ENCODE measurements at places on chromosomes 6 and 20.
A peak's percentile ranks its signal among the peaks of the same experiment; 100 is the strongest.

DNA sequence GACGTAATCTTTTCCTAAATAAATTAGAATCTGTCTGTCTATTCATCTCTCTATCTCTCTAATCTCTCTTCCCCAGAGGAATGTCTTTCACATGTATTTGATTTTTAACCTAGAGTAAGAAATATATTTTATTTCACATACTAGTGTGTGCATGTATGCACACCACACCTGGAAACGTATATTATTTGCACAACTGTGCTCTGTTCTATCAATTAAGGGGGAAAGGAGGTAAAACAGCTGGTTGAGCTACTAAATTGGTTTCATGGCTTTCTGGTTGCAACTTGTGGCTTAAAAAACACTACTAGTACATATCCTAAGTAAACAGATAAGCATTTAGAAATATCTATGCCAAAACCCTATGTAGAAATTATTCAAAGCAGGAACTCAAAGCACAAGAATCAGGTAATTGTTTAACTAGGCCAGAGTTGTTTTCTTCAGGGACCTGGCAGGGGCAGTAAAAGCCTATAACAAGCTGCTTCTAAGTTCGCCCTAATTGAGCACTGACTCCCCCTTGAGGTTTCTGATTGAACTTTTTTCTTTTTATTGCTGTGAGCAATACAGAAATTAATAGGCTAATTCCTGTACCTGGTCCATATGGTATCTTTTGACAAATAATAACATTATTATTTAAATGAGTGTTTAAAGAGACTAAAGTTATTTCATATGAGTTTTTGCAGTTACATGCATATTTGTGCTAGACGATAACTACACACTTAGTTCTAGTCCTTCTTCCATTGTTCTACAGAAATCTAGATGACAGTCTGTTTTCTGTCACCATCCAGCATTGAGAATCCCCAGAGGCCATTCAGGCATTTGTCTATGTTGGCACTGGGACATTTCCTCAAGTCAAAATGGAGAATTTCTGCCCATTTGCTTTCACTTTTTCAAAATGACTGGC, 88.6 kb downstream of the MCHR2 start:
- no peak for DNase-seq

DNA sequence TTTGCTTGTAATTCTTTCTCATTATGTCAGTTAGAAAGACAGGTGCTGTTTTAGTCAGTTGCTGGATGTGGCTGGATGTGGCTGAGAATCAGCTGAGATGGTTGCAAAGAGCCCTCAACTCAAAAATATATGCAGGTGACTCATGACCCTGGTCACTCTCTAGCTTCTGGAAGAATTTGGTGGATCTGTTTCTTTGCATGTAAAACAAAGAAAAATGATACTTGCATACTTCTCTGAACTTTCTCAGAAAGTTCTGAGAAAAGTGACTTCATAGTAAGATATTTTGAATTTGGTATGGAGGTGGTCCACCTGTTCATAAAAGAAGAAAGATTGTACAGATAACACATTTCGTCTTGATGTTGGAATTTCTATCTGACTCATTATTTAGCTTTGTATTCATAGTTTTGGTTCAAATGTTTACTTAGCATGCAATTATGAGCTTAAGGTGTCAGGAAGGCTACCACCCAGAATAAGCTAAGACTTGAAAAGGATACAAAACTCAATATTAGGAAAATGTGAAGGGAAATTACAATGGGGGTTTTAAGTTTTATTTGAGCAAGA, 163.2 kb upstream of the OLIG3 start:
- no peak for DNase-seq

DNA sequence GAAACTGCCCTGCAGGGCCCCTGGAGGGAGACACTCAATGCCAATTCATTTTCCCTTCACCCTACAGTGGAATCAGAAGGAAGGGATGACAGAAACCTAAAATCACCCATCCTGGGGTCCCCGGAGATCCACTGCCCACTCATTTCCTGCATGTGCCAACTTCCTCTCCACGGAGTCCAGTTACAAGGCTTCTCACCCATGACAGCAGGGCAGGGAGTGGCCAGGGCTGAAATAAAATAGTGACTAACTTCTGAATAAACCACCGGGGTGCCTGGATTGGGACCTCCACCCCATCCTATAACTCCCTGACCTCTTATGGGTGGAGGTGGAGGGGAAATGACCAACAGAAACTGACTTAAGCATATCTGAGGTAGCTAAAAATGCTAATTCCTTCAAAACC, 362.3 kb downstream of the MAFB start:
- DNase-seq, result no peak

- no peak for DNase-seq
Observed at GRCh38 chr6:45486736-45487135, 109.0 kb upstream of the SUPT3H start.

DNA sequence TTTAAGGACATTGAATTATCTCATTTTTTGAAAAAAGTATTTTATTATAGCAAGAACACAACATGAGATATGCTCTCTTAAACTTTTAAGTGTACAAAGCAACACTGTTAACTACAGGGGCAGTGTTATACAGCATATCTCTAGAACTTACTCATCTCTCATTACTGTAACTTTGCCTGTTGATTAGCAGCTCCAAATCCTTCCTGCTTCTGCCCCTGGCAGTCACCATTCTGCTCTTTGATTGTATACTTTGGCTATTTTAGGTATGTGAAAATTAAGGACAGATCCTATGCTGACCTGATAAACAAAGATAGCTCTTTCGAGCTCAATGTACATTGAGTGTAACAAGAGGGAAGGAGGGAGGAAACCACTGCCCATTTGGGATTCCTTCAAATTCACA, 1349.8 kb upstream of the GJE1 start:
- DNase-seq, result no peak

DNA sequence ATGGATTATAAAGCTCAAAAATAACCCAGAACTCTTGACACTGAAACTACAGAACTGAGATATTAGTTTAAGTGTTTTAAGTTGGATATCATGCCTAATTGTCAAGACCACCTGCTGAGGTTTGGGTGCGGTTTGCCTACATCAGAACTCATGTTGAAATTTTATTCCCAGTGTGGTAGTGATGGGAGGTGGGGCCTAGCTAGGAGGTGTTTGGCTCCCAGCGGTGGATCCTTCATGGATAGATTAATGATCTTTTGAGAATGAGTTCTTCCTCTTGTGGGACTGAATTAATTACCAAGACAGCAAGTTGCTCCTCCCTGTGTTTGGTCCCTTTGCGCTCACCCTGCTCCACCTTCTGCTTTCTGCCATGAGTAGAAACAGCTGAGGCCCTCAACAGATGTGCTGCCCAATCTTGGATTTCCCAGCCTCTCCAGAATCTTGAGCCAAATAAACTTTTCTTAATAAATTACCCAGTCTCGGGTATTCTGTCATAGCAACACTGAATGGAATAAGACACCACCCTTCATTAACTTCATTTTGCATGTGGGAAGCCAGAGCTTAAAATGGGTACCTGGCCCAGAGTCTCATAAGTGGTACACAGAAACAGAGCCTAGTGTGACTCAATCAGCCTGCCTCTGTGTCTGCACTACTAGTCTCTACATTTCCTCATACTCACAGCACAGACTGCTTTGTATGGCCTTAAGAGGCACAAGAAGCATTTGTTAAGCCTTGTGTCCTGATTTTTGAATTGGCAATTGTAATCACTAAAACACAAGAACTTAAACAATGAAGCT, 158.4 kb downstream of the IBTK start:
- DNase-seq, result no peak

GRCh38 chr6:113684382-113684901, 172.7 kb upstream of the MARCKS start:
- no peak for DNase-seq

DNA sequence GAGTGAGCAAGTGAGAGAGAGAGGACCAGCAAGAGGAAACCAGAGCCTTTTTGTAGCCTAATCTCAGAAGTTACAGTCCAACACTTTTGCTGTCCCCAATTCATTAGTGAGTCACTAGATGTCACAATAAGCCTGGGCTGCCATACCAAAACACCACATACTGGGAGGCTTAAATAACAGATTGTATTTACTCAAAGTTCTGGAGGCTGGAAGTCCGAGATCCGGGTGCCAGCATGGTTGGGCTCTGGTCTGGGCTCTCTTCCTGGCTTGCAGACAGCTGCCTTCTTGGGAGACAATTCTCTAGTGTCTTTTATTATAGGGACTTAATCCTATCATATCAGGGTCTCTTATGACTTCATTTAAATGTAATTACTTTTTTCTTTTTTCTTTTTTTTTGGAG, 50.7 kb upstream of the FERMT1 start:
- DNase-seq, result no peak

GRCh38 chr6:169556758-169557548, 144.9 kb downstream of the WDR27 start:
- peak; percentile 7 for DNase-seq

GRCh38 chr6:1738558-1739081, 128.9 kb downstream of the FOXC1 start:
- no peak for DNase-seq

- no peak for DNase-seq
Observed at GRCh38 chr20:14561741-14562221, 224.4 kb upstream of the FLRT3 start.

DNA sequence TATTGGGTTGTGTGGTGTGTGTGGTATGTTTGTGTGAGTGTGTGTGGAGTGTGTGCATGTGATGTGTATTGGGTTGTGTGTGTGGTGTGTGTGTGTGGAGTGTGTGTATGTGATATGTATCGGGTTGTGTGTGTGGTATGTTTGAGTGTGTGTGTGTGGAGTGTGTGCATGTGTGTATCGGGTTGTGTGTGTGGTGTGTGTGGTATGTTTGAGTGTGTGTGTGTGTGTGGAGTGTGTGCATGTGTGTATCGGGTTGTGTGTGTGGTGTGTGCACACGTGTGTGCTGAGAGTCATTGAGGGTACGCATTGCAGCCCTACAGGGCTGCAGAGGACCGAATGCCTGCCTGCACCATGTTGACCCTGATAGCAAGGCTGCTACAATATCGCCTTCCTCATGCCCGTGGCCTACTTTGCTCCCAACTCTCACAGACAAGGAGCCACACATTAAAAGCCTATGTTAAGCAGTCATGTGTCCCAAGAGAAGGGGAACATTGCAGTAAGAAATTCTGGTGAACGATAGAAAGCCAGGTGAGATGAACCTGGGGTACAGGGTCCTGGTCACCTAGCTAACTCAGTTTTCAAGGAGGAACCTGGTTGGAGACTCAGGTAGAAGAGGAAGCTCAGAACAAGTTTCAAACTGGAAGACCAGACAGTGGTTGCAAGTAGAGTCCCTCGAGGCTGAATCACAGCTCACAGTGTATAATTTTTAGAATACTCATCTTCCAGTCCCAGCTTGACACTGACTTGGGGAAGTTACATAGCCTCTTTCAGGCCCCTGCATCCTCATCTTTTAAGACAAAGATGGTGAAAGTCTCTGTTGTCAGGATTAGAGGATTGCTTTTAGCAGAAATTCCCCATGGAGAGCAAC, 45.7 kb upstream of the TMEM170B start:
- no peak for DNase-seq

GRCh38 chr6:3345836-3346235, 87.1 kb downstream of the PSMG4 start:
- no peak for DNase-seq

- no peak for DNase-seq
Observed at GRCh38 chr6:11271228-11272020, 39.0 kb upstream of the NEDD9 start.

- DNase-seq, result no peak
Observed at GRCh38 chr6:2615251-2615650, 135.5 kb downstream of the MYLK4 start.

- DNase-seq, result no peak
Observed at GRCh38 chr6:33201935-33202334, 1.3 kb downstream of the SLC39A7 start.

DNA sequence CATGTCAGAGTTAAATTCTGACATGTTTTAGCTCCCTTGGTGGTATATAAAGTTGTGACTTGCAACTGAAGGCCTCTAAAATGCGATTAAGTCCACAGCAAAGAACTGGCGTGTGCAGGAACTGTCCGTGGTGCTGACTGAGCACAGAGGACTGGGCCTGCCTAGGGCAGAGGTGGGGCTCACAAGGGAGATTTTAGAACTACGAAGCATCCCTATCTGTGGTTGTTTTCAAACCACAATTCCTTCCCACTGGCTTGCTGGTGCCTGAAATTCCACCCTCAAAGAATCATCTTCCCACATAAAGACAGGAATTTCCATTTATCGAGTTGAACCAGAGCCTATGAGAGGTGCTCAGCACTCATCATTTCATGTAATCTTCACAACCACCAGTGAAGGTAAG, 30.1 kb downstream of the RIMS4 start:
- no peak for DNase-seq

GRCh38 chr6:169539176-169539897, 162.5 kb downstream of the WDR27 start:
- no peak for DNase-seq

GRCh38 chr6:25899580-25900408, 25.8 kb upstream of the SLC17A3 start:
- DNase-seq, result no peak

DNA sequence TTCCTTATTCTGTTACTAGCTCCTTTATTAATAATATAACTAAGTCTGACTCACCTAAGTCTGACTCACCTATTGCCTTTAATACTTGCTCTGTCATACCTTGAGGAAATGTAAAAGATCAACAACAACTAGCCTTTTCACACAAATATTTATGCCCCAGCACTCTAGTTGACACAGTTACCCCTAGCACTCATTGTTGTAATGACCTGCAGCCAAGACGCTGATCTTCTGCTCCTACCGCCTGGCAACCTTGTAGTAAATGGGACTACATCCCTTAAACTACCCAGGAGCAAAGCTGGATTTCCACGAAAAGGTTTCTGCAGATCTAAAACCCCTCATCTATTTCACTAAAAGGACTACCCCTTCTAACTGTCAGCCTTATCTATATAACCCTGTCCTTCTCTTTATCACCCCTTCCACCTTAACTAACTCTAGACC, 90.0 kb downstream of the PLG start:
- no peak for DNase-seq

DNA sequence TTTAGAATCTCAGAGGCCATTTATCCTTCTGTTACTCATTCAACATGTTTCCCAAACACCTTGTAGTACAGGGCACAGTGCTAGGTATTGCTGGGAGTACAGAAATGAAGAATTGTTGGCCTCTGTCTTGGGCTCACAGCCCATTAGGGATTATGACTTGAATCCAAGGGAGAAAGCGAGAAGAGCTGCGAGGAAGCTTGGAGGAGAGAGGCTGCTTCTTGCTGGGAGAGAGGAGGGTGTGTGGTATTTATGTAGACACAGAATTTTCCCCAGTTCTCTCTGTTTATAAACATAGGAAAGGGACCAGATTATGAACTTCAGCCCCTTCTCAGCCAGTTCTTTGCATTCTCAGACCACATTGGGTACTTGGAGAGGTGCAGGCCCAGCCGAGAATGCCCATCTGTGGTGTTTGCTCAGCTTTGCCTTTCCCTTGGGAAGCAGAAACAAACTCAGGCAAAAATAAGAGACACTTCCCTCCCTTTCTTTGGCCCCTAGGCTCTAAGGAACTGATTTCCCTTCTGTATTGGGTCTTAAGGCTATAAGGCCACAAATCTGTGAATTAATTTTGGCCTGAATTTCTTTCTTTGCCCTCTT, 17.9 kb downstream of the CHMP4B start:
- DNase-seq, result no peak

DNA sequence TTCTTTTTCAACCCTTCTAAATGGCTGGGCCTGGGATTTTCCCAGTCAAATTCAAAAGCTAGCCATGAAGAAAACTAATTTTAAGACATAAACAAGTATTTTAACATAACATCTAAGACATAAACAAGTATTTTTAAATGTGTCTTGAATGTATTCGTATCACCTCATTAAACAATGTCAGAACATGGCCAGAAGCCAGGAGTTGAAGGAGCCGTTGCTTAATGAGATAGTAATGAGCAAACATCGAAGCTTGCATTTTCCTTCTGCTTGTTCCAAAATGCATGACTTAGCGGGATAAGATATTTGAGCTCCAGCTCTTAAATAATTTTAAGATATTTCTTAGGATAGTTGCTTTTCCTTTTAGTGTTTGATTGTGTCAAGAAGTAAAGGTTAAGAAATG, 4.2 kb upstream of the RNF182 start:
- no peak for DNase-seq

Measured in stimulated activated CD8-positive, alpha-beta memory T cell treated with anti-CD3 and anti-CD28 coated beads, Interleukin-4, amount 100 ng/mL, for 24 hours (primary cell).